ENCODE measurements at places on chromosomes 16 and 17.

- DNase-seq = no peak
Observed at GRCh38 chr17:33603789-33604188, 310.7 kb upstream of the ASIC2 start.

GRCh38 chr17:42078396-42079043, 19.8 kb downstream of the ZNF385C start:
- DNase-seq = no peak

- no peak for DNase-seq
Observed at GRCh38 chr16:83145297-83145696, 518.5 kb downstream of the CDH13 start.

DNA sequence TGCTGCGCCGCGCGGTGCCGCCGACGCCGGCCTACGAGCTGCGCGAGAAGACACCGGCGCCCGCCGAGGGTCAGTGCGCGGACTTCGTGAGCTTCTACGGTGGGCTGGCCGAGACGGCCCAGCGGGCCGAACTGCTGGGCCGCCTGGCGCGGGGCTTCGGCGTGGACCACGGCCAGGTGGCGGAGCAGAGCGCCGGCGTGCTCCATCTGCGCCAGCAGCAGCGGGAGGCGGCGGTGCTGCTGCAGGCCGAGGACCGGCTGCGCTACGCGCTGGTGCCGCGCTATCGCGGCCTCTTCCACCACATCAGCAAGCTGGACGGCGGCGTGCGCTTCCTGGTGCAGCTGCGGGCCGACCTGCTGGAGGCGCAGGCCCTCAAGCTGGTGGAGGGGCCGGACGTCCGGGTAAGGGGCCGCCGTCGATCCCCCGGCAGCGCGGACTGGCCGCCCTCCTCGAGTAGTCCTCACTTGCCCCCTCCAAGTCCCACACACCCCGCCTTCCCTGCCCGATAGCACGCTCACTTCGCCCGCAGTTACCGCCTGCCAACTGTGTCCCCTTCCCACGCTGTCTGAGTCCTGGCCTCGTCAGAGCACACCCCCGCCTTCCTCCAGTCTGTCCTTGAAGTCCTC, 470 bp downstream of the MLYCD start:
- no peak for DNase-seq

DNA sequence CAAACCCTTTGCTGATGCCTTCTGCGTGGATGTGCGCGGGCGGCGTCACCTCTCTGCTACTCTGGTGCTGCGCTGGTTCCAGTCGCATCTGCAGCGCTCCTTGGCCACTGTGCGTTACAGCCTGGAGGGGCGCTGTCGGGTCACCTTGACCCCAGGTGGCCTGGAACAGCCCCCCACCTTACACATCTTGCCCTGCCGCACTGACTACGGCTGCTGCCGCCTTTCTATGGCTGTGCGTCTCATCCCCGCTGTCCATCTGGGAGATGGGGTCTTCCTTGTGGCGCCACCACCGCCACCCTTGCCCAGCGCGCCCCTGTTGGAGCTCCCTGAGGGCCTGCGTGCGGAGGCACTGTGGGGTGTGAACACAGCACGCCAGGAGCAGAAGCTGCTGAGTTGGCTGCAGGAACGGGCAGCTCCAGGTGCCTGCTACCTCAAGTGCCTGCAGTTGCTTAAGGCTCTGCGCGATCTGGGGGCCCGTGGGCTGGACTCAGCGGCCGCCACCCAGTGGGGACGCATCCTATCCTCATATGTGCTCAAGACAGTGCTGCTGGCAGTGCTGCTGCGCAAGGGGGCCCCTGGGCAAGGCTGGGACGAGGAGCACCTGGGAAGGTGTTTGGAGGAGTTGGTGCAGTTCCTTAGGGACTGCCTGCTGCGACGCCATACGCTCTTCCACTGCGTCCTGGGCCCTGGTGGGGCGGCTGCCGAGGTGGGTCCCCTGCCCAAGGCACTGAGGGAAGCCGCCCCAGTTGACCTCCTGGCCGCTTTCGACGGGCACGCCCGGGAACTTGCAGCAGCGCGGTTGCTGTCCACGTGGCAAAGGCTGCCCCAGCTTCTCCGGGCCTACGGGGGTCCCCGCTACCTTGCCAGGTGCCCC, 1.6 kb downstream of the ITPRIPL2 start:
- no peak for DNase-seq

GRCh38 chr17:17926840-17927449, 45.3 kb downstream of the TOM1L2 start:
- DNase-seq = no peak

DNA sequence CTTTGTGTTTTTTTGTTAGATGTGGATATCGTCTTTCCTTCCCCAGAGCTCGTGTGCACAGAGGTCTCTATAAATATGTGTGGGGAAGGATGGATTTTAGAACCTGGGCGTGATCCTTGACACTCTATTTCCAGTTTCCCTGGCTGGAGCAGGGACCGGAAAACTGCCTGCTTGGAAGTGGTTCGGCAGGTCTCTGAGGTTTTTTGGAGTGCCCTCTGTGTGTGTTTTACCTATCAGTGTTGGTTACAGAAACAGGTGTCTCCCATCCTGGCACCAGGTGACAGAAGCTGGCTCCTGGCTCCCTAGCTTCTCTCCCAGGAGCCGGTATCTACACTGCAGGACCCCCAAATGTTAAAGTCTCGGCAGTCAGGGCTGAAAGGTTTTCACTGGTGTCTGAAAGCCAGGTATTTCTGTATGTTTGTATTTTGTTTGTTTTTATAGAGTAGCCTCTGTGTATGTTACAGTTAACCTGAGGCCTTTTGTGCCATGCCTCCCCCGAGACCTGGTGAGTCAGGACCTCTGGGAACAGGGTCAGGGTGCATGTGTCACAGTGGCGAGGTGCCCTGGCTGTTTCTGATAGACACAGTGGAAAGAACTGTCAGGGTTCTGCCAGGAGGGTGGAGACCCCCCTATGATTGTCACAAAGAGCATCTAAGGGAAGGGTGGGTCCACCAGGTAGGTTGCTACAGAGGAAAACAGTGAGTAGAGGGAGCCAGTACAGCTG, 31.3 kb downstream of the ZC3H18 start:
- no peak for DNase-seq

- DNase-seq = no peak
Observed at GRCh38 chr16:64440005-64440404, 681.9 kb downstream of the CDH11 start.

DNA sequence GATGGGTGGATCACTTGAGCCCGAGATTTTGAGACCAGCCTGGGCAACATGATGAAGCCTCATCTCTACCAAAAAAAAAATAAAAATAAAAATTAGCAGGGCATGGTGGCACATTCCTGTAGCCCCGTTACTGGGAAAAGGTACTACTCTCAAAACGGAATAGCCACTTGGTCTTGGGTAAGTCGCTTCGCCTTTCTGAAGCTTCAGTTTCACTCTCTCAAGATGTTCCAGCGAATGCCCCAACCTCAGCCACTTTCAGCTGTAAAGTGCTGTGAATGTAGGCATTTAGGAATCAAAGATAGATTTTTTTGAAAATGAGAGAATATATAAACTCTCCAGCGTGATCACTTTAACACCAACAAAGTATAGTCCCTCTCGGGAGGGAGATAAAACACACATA, 154.1 kb upstream of the HS3ST3A1 start:
- no peak for DNase-seq

GRCh38 chr17:71511266-71511995, 609.4 kb upstream of the SOX9 start:
- DNase-seq = no peak

DNA sequence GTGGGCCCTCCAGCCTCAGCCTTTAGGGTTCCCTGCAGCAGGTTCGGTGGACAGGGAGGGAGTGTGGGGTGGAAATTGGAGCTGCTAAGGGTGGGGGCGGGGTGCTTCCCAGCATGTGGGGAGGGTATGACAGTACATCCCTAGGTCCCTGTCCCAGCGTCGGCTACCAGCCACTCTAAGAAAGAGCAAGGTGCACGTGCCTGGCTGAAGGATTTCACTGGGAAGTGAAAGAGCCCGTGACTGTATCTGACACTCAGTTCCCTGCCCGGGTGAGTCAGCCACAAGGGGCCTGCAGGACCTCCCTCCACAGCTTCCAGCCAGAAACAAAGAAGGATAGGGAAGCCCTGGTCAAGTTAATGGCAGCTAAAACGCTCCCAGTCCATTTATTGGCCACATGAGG, 4.1 kb downstream of the SNRNP25 start:
- DNase-seq = no peak

DNA sequence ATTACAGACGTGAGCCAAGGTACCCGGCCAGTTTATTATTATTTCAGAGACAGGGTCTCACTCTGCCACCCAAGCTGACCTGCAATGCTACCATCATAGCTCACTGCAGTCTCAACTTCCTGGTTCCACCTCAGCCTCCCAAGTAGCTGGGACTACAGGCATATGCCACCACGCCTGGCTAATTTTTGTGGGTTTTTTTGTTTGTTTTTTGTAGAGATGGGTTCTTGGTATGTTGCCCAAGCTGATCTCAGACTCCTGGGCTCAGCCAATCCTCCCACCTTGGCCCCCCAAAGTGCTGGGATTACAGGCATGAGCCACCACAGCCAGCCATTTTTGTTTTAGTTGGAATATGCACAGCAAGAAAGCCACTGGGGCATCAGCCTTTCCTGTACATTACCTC, 115.7 kb downstream of the MRM1 start:
- DNase-seq = no peak

DNA sequence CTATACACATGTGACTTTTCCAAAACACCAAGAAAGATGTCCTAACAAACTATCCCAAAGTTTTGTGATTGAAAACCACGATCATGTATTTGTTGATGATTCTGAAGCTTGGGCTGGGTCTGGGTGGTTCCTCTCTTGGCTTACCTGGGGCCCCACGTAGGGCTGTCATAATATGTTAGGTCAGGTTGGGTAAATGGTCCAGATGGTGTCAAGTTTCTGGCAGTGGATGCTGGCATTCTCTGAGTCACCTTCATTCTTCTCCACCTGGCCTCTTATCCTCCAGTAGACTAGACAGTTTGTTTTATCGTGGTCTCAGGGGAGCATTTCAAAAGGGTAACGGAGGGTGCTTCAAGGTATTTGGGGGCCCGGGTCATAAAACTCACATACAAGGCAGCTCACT, 39.4 kb downstream of the SYCE1L start:
- DNase-seq = no peak

DNA sequence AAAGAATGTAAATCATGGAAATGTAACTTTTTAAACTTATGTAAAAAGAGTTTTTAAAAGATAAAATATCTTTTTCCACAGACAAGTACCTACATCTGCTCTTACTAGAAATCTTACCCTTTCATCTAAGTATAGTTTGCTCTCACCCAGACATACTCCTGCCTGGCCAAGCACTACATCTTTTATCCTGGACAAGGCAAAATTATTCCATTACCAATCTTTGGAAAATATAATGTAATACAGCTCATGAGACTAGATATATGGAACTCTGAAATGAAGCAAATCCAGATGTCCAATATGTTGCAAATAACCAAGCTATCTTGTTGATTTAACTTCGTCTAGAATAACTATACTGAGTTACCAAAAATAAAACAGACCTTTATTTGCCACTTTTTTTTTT, 50.0 kb downstream of the VMP1 start:
- no peak for DNase-seq

DNA sequence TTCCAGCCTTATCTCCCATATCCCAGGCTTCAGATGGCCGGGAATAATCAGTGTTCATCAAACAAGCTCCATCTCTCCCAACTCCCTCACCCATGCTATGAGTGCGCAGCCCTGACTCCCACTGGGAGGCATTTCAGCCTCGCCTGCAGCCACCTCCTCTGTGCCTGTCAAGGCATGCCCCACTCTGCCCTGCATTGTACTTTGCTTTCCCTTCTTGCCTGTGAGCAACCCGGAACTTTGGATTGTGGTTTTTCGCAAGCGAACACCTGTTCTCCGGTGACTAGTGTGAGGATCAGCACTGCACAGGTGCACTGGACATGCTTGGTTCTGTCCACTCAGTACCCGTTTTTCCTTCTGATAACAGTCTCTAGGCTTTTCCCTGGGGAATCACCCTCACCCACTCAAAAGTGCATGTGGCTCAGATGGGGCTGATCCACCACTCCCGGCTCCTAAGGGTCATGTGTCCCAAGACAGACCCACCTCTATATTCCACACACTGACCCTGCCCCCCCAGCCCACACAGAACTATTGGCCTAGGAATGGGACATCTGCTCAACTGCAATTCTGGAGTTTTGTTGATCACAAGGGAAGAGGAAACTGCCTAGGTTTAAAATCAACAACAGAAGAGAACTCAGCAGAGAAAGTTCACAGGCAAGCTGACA, 9.1 kb downstream of the CHST6 start:
- no peak for DNase-seq

DNA sequence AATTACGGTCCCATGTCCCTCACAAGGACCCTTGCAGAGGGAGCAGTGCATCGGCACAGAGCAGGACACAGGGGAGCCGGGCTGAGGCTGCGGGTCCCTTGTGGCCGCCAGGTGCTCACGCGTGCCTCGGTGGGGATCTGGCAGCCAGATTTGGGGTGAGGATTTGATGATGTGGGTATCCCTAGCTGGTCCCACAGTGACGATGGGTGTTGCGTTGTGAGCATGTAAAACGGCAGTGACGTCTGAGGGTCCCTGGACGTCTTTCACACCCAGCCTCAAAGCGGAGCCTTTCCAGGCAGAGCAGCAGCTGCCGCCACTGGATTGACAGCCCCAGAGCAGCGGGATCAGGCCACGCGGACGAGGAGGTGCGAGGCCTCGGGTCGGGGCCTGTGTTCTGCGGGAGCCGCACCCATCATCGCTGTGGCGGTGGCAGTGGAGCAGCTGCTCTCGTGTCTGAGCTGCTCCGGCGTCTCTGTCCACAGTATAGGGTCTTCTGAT, 54.6 kb downstream of the WDR45B start:
- DNase-seq = no peak

DNA sequence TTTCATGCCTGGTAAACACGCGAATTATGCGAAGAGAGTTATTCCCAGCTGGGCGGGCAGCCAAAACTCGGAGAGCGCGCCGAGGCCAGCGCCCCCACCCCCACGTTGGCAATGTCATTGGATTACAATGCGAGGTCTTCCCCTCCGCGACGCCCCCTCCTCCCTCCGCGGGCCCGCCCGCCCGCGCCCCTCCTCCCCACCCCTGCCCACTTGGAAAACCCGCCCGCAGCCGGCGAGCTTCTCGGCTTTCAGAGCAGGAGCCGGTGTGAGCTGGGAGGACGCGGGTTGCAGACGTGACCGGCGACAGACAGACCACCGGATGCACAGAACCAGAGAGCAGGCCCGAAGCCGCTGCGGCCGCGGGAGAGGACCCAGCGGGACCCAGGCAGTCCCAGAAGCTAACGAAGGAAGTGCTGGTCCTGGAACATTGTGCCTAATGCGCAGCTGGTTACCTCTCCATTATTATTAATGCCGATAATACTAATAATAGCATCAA, 4.0 kb downstream of the NOG start:
- DNase-seq = no peak

- no peak for DNase-seq
Observed at GRCh38 chr17:30389756-30390300, 11.1 kb downstream of the CPD start.

GRCh38 chr16:82152641-82153112, 17.3 kb downstream of the MPHOSPH6 start:
- no peak for DNase-seq
